ENCODE measurements at places on chromosomes 7 and 10.
A peak's percentile ranks its signal among the peaks of the same experiment; 100 is the strongest.

GRCh38 chr10:24916365-24916764, 36.0 kb downstream of the PRTFDC1 start:
- no peak for DNase-seq

- DNase-seq, result no peak
Observed at GRCh38 chr7:146966274-146966673, 849.7 kb downstream of the CNTNAP2 start.

DNA sequence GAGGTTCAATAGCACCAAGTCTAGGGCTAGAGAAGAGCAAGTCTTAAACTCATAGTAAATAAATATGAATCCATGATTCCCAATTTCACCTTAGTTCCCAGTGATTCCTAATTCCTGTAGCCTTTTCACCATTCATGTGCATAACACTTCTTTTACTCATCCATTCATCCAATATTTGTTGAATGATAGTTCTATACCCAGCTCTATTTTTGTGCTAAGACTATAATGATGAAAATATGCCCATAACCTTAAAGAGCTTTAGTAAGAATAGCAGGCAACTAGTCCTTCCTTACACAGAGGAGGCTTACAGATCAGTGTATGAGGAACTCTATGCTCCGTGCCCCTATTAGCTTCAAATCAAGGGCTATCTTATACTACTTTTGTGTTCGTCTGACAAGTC, 280.2 kb upstream of the CHRM2 start:
- no peak for DNase-seq

DNA sequence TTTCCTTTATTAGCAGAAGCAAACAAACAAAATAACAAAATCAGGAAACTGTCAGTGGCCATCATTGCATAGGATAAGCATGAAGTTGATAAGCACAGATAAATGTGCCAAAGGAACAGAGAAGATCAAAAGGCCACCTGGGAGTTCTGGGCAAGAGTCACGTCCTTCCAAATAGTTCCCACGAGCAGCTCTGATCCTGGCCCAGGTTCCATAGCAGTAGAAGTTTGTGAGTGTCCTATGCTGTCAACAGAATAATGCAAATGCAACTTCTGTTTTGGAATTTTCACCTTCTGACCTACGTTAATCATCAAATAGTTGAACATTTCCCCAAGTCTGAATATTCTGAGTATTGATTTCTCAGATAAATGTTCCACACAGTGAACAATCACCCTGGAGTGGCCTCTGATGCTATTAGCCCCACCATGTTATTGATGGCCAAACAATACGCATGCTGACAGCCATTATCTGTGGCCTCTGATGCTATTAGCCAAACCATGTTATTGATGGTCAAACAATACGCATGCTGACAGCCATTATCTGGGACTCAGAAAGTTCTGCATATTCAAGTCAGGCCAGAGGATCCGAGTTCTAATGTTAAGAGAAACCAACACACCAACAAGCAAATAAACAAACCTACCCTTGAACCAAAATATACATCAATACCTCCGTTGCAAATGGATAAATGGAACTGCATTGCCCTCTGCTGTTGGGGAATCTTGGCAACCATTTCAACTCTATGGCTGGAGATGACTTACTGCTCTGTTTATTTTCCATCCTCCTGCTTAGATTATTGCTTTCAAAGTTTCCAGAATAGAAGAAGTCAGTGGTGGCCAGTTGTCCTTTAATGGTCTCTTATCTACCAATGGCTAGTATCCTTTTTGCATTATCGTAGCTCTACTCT, 63.3 kb downstream of the MRC1 start:
- DNase-seq, result peak; percentile 4

DNA sequence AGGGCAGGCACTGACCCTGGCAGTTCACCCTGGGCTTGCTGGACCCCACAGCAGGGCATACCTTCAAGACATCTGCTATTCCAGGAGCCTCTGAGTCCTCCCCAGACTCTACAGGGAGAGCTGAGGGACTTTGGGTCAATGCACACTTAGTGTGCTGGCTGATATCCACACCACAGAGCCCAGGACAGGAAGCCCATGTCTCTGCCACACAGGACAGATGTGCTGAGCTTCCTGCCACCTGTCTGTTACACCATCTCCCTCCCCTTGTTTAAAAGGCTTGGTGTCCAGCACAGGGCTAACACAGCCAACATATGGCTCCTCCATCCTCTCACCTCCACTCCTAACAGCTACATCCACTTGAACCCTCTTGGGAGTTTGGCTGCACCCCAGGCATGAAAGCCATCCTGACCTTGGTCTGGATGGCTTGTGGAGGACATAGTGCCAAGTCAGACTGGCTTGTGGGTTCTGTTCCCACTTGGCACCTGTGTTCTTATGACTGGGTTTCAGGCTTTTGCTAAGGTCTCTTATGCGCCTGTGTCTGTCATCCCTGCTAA, 529.8 kb downstream of the GALNT17 start:
- DNase-seq, result no peak

- no peak for DNase-seq
Observed at GRCh38 chr7:141586878-141587277, 35.7 kb downstream of the AGK start.

- DNase-seq, result peak; percentile 49
Observed at GRCh38 chr10:95430231-95430951, 130.8 kb downstream of the SORBS1 start.

- no peak for DNase-seq
Observed at GRCh38 chr7:35781767-35782515, 18.9 kb upstream of the SEPTIN7 start.

GRCh38 chr7:132666071-132666773, 90.0 kb upstream of the PLXNA4 start:
- DNase-seq, result no peak

DNA sequence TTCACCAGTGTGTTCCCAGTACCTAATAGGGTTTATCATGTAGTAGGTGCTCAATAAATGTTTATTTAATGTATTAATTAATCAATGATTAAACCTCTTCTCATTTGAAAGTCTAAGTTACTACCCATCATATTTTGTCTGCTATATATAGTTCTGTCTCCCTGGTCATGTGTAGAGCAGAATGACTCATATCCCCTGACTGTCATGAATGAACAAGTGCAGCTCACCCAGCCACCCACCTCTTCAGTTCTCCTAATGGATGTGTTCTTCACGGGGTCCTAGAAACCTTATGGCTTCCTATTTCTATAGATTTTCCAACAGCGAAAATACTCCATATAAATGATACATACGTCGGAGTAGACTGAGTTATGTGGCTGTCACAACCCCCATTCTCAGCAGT, 64.5 kb downstream of the HIF1AN start:
- DNase-seq, result no peak

- DNase-seq, result no peak
Observed at GRCh38 chr7:153193144-153193595, 433.6 kb downstream of the ACTR3B start.

- DNase-seq, result no peak
Observed at GRCh38 chr10:9635691-9636090, 1382.0 kb upstream of the CELF2 start.

DNA sequence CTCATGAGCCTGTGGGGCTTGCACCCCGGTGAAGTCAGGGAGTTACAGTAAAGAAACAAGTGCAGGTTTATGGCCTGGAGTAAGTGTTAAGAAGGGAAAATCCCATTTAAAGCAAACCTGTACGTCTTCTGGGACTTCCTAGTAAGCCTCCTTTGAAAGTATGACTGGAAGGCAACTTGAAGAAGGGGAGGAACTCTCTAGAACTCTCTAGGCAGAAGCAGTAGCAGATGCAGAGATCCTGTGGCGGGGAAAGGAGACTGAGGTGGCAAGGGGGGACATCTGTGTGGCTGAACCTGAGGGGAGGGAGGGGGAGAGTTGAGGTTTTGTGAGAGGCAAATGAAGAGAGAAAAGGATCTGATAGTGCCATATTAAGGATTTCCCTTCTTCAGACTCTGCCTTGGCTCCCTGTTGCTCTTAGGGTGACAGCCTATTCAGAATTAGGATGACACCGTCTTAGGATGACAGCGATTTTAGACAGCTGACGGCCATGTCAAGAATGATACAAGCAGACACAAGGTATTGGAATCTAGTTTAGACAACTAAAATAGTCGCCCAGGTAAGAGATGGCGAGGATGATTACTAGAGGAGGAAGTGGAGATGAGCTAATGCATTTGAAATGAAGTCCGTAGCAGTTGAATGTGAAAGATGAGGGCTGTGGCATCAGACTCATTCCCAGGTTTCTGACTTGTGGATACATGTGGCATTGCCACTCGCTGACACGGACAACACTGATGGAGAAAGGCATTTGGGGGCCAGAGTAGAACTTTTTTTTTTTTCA, 29.0 kb downstream of the CUL1 start:
- no peak for DNase-seq

DNA sequence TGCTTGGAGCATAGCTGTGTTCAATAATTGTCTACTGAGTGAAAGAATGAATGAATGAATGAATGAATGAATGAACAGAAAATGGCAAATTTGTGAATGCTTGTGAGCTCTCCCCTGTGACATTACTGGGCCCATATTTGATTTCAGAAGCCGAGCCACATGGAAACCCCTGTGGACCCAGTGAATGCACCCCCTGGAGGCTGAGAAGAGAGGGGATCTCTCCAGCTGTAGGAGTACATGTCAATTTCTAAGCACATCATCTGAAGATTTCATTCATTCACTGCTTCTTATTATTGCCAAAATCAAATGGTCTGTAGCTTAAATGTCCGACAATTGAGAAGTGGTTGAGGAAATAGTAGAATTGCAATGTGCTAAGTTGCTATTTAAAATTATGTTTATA, 58.3 kb upstream of the DOCK1 start:
- no peak for DNase-seq

- no peak for DNase-seq
Observed at GRCh38 chr7:144011458-144012230, 11.5 kb downstream of the OR6B1 start.
